ENCODE measurements at places on chromosomes 13 and 19.
A peak's percentile ranks its signal among the peaks of the same experiment; 100 is the strongest.

GRCh38 chr13:39410096-39410901 is 192.7 kb downstream of the LHFPL6 start:
- DNase-seq = peak; percentile 32

DNA sequence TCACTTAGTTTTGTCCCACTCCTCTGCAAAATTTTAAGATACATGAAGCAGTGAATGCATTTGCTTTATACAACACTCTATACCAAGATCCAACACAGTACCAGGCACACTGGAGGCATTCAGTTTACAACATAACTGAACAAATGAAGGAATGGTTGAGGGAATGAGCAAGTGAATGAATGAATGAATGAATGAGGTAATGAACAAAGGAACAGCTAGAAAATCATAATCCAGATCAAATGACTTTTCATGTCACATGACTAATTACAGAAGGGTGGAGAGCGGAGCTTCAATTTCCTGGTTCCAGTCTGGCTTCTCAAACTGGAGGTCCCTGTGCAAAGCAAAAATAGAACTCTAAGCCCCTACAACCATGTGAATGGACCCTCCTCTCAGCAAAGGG is 16.7 kb downstream of the TBC1D4 start:
- no peak for DNase-seq

- DNase-seq = no peak
Observed at GRCh38 chr19:24072720-24073119, 14.3 kb upstream of the ZNF254 start.

DNA sequence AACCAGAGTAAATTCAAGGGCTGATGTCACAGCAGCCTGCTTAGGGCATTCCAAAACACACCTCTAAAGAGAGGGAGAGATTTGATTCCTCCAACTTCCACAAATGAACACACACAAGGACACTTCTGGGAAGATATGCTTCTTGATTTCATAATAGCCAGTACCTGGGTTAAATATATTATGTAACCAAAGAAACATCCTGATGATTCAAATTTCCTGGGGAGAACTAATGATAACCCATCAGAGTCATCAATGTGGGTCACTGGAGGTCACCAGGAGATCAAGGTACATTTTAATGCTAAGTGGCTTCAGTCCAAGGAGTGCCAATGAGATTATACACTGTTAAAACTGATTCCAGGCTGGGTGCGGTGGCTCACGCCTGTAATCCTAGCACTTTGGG is 54.0 kb upstream of the DOCK9 start:
- no peak for DNase-seq

DNA sequence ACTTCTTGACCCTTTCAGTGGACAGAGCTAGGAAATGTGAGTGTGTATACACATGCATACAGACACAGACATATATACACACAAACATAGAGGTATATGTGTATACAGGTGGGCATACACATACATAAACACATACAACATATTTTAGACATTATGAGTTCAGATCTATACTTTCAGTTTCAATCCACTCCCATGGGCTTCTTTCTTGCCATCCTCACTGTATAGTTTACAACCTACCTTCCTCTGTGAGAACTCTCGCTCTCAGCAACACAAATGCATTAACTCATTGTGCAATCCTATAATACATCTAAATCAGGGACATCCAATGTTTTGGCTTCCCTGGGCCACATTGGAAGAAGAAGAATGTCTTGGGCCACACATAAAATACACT is 21.2 kb upstream of the SCEL start:
- no peak for DNase-seq

- DNase-seq = peak; percentile 82
Observed at GRCh38 chr13:44815623-44816022, 173.6 kb downstream of the NUFIP1 start.
